ENCODE measurements at places on chromosomes 12 and 14. TPM values are rescaled to one million over a fixed set of nuclear protein-coding genes. Genes with fewer than 3 reads are reported as not detected.
A peak's percentile ranks its signal among the peaks of the same experiment; 100 is the strongest.

DNA sequence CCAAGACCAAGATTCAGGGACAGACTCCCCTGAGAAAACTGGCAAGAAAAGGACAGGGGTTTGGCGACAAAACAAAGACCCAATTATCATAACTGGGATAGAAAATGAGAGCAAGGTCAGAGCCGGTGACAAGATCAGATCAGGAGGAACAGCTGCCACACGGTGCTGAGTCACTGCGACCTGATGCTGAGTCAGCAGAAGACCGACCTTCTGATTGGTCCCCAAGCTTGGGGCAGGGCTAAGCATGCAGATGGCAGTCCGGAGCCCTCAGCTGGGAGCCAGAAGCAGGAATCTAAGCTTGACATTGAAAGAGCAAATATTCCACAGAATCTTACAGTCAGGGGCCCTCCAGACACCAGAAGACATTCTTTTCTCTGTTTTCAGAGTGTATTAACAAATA, 19.1 kb upstream of the ARMH4 start:
- DNase-seq = peak; percentile 77

The PLEKHD1 gene
- total RNA-seq = 0.06 TPM

The WDHD1 gene
- 3.4 TPM for total RNA-seq

DNA sequence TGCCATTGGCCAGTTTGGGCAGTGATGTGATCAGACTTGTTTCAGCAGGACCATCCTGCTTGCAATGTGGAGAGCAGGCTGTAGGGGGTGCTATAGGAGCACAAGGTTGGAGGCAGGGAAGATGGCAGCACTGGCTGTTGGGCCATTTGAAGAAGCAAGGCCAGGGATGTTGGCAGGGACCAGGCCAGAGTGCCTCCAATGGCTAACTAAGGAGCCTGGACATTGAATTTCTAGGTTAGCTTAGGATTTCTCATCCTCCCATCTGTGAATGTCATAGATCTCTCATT, 23.5 kb downstream of the FGF23 start:
- DNase-seq = peak; percentile 58

- no peak for DNase-seq
Observed at GRCh38 chr12:54232790-54233189, 44.0 kb upstream of the SMUG1 start.

GRCh38 chr14:75283833-75284563, 5.4 kb downstream of the FOS start:
- DNase-seq = peak; percentile 51

DNA sequence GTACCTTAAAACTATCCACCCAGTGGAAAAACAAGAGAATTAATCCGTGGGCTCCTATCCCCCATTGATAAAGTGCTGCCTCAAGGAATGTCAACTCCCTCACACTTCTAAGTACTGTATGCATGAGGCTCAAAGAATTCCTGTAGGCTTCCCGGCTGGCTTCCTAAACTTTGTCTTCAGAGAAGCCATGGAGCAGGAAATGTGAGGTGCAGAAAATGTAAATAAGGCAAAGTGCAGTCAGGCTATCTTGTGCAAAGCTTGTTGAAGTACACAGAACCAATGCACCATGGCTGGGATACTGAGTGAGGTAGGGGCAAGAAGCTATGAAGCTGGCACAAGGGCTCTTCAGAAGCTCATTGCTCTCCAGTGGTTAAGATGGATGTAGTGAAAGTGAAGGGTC, 611.0 kb downstream of the FSCB start:
- DNase-seq = no peak

DNA sequence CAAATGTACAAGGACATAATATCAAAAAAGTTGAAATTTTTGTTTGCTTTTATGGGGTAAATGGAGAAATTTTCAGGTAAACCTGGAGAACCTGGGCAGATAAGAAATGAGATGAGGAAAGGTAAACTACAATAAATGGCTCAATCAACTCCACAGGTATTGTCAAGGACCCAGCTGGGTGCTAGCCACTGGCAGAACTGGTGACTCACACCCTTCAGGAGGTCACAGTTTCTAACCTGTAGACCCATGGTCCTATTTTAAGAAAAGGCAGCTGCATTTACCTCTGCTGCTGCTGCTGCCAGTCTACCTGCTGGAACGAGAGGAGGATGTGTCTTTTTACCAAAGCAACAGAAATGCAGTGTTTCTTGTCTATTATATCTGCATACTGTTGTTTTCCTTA, 226.6 kb downstream of the ALG10B start:
- no peak for DNase-seq

The CISTR gene
- total RNA-seq = 5.9 TPM

GRCh38 chr14:60302663-60303062, 53.6 kb downstream of the PPM1A start:
- DNase-seq = no peak

- DNase-seq = peak; percentile 53
Observed at GRCh38 chr14:61544448-61545330, 150.6 kb upstream of the HIF1A start.

- no peak for DNase-seq
Observed at GRCh38 chr12:78929075-78929418, 64.5 kb downstream of the SYT1 start.

The CDKN1B gene
- 45.6 TPM for total RNA-seq
